RKO (cell line): ENCODE measurements at places on chromosomes 7 and 10.

DNA sequence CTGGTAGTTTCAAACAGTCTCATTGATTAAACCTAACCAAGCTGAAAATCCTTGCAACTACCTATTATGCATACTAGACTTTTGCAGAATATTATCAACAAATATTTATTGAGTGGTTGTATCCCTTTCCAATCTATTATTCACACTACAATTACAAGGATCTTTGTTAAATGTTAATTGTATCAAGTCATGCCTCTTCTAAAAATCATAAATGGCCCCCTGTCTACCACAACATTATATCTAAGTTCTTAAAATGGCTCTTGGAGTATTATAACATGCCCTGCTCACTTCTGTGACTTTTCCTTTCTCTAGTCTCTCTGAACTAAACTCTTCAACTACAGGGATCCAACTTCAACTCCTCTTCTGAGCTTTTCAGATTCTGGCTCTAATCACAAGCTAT lies 219.3 kb downstream of the IMMP2L start:
- DNase-seq: no peak

- DNase-seq: no peak
Observed at GRCh38 chr10:36608251-36608650, 517.1 kb upstream of the ANKRD30A start.

DNA sequence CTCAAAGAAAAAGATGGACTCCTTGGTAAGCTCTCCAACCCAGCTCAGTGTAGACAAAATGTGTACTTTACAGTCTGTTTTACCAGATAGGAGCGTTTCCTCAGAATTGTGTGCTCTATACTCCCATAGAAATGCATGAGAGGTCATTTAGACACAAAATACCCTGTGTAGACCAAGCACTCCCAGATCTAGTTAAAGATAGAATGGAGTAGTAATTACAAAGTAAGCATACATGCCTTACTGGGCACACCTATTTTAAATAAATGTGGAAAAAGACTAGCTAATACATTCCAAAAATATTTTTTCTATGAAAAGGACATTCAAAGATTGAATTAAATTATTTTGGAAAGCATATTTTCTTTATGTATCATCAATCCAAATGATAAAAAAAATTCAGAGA lies 271.9 kb upstream of the DGKB start:
- DNase-seq: no peak

DNA sequence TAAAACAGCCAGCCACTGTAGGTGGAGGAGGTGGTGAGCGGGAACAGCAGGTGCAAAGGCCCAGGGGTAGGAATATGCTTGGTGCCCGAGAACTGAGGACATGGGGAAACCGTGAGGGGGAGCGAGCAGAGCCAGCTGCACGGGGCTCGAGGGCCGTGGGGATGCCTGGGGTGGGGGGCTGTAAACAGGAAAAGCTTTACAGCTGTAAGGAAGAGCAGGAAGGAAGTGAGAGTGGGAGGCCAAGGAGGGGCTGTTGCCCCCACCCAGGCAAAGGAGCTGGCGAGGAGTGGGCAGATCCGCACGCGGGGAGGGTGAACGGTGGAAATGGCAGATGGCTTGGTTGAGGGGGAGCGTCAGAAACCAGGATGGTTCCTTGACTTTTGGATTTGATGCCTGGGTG lies 34.4 kb downstream of the ZMIZ1 start:
- no peak for DNase-seq

GRCh38 chr10:69388488-69388887 lies 28.2 kb downstream of the TACR2 start:
- no peak for DNase-seq

DNA sequence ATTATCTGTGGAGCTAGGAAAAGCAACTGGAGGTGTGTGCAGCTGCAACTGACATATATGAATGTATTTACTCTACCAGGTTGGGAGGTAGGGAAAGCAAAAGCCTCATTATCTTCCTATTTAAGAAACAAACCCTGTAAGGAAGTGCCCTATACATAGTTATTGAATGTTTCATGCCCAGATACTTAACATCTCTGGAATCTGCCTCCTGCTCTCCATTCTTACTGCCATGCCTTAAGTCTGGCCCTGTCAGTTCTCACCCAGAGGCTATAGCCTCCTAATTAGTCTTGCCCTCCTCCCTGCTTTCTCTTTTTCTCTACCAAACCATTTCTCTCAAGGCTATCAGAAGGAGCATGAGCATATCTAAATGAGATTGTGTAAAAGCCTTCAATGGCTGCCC lies 542.6 kb upstream of the LRRN3 start:
- no peak for DNase-seq
